Adrenal gland (tissue), 19 donors: ENCODE measurements at places on chromosomes 1 and 21.

- no peak for DNase-seq
Observed at GRCh38 chr1:24285231-24285630, 33.9 kb upstream of the GRHL3 start.

- DNase-seq: peak; percentile 98
Observed at GRCh38 chr1:226062558-226063223, at the start of gene H3-3A. TSS of gene H3-3A (plus strand) at chr1:226062716. CDS start at chr1:226064352, 1,636 bp downstream.

DNA sequence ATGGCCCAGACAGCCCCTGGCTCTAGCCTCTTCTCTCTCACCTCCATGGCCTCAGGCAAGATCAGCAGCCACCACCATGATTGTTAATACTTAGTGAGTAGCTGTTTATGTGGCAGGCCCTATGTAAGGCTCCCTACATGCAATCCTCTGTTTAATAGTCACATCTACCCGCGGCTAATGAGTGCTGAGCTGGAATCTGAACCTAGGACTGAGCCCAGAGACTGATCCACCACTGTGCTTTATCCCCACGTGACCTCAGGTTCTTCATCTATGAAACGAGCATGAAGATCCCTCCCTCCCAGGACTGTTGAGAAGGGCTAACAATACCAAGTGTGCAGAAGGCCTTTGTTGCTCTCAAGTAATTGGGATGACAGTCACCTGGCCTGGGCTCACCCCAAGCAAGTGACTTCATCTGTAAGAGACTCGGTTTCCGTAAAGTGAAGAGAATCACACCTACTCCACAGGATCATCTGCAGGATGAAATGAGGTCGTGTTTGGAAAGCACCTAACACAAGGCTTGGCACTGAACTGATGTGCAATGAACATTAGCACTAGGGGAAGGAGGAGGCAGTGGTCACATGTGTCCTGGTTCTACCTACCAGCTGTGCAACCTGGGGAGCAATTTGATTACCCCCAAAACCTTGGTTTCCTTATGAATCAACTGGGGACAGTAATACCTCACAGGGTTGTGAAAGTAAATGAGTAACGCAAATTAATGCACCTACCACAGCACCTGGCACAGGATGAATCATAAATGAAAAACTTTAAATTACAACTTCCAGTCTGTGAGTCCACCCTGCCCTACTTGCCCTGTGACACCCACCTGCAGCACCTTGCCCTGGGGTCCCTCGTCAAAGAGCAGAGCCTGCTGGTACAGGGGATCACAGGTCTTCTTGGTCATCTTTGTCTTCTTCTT is 37.2 kb downstream of the RIMS3 start:
- DNase-seq: no peak

DNA sequence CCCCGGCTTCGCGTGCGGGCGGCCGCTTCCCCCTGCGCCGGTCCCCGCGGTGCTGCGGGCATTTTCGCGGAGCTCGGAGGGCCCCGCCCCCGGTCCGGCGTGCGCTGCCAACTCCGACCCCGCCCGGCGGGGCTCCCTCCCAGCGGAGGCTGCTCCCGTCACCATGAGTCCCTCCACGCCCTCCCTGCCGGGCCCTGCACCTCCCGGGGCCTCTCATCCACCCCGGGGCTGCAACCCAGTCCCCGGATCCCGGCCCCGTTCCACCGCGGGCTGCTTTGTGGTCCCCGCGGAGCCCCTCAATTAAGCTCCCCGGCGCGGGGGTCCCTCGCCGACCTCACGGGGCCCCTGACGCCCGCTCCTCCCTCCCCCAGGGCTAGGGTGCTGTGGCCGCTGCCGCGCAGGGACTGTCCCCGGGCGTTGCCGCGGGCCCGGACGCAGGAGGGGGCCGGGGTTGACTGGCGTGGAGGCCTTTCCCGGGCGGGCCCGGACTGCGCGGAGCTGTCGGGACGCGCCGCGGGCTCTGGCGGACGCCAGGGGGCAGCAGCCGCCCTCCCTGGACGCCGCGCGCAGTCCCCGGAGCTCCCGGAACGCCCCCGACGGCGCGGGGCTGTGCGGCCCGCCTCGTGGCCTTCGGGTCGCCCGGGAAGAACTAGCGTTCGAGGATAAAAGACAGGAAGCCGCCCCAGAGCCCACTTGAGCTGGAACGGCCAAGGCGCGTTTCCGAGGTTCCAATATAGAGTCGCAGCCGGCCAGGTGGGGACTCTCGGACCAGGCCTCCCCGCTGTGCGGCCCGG is 159.2 kb downstream of the RUNX1 start:
- DNase-seq: peak; percentile 71

GRCh38 chr21:15243406-15243805 is 178.6 kb upstream of the NRIP1 start:
- DNase-seq: no peak

DNA sequence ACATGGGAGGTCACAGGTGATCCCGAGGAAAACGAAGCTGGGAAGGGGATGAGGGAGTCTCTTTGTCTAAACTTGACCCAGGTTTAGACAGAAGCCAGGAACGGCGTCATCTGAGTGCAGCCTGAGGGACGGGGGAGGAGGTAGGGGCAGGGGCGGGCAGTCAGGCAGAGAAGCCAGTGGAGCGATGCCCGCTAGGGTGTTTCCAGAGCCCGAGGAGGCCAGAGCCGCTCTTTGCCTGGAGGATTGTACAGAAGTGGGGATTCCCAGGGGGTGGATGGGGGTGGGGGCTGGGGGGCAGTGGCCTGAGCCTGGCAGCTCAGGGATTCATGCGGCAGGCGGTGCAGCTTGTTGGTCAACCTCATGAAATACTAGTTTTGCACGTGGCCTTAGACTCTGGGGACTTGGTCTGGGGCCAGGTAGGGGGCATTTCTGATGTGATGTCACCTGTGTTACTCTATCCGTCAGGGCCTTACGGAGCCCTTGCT is 58.4 kb downstream of the VPS26C start:
- DNase-seq: no peak
